ENCODE measurements at places on chromosomes 5 and 9. TPM values are rescaled to one million over a fixed set of nuclear protein-coding genes. Genes with fewer than 3 reads are reported as not detected.

Gene LAMC3
- not detected for total RNA-seq

Gene SIT1
- not detected for total RNA-seq

Gene SLC34A3
- total RNA-seq, result not detected

Gene SLC1A1
- 6.0 TPM for total RNA-seq

Gene RLN1
- total RNA-seq, result 0.39 TPM

Gene MEF2C
- total RNA-seq, result 32.1 TPM

Gene MAPK9
- total RNA-seq, result 18.0 TPM

Gene PFN3
- not detected for total RNA-seq

Gene ASS1
- total RNA-seq, result 247 TPM

Gene LCN1
- not detected for total RNA-seq

Gene CYLC2
- total RNA-seq, result not detected

Gene DOK3
- not detected for total RNA-seq

Gene PCDHB12
- 0.88 TPM for total RNA-seq
